ENCODE measurements at places on chromosomes 3 and 15.

GRCh38 chr15:23561914-23562313, 3.6 kb upstream of the MKRN3 start:
- DNase-seq = no peak

DNA sequence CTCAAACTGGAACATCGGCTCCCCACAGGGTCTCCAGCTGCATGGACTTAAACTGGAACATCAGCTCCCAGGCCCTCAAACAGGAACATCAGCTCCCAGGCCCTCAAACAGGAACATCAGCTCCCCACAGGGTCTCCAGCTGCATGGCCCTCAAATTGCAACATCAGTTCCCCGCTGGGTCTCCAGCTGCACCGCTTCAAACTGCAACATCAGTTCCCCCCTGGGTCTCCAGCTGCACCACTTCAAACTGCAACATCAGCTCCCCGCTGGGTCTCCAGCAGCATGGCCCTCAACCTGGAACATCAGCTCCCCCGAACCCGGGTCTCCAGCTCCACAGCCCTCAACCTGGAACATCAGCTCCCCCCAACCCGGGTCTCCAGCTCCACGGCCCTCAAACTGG, 82.0 kb downstream of the TFRC start:
- DNase-seq = no peak

DNA sequence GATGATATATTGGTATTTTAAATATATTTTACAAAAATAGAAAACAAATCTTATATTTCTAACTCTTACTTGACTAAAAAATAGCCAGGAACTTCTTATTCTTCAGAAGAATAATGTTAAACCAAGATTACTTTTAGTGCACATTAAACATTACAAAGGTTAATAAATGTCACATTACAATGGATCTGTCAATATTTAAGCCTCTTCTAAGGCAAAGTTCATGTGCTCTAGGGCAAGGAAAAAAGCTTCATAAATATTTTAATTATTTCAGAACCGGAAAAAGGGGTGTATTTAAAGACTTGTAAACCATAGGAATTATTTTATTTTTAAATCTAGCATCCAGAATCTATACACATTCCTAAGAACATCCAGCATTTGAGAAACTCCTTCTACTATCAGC, 166.9 kb upstream of the ROBO2 start:
- no peak for DNase-seq

GRCh38 chr15:87732976-87733375, 523.6 kb downstream of the NTRK3 start:
- DNase-seq = no peak

DNA sequence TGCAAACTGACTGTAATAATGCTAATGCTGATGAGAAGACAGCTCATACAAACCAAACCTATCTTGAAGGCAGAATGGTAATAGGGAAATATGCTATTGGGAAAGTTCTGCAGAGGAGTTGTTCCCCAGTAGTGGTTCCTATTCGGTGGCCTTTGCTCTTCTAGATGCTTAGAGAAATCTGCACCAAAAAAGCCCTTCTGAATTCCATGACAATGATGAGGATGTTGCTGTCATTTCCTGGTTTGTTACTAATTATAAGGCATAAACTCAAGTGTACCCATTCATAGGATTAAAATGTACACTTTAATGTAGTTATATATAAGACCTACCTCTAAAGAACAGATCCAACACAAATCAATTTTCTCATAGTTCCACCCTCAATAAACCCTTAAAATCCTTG, 30.1 kb downstream of the TOMM70 start:
- no peak for DNase-seq

GRCh38 chr3:165513715-165514701, 317.8 kb upstream of the SLITRK3 start:
- DNase-seq = no peak

- DNase-seq = no peak
Observed at GRCh38 chr3:182861348-182861747, 68.0 kb downstream of the ATP11B start.

- no peak for DNase-seq
Observed at GRCh38 chr15:95698951-95699350, 631.5 kb upstream of the NR2F2 start.

DNA sequence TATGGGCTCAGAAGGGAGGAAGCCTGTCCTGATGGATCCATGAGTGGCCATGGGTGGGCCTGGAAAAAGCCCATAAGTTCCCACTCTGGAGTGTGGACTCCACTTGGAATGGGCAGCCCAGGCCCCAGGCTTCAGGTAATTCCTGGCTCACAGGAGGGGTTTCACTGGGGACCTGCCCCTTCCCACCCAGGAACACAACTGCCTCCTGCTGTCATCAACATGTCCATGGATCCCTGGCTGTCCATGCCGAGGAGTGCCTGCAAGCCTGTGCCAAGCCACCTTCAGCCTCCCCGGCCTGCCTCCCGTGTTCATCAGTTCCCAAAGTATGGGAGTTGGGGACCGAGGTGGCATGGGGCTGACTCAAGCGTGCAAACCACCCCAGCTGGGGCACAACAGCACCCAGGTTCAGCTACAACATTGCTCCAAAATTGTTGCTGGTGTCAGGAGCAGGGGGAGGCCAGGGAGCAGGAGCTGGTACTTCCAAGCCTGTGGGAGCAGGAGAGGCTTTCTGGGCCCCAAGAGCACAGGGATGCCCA, 470.9 kb upstream of the ARL6 start:
- DNase-seq = no peak

DNA sequence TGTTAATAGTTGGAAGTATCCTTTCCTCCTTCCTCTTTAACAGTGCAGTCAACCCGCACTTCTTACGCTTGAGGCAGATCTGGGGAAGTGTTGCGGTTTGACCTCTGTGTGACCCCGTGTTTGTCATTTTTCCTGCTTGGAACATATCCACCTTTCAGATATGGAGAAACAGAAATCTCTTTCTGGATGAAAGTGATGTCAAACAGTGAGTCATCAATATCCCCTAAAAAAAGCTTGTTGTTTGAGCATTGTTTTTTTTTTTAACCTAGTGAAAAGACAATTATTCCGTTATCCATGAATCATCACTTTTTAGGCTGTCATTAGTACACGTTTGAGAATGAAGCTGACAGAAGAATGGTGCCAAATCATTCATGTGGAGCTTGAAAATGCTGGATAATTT, 293.7 kb downstream of the ARPP21 start:
- no peak for DNase-seq

DNA sequence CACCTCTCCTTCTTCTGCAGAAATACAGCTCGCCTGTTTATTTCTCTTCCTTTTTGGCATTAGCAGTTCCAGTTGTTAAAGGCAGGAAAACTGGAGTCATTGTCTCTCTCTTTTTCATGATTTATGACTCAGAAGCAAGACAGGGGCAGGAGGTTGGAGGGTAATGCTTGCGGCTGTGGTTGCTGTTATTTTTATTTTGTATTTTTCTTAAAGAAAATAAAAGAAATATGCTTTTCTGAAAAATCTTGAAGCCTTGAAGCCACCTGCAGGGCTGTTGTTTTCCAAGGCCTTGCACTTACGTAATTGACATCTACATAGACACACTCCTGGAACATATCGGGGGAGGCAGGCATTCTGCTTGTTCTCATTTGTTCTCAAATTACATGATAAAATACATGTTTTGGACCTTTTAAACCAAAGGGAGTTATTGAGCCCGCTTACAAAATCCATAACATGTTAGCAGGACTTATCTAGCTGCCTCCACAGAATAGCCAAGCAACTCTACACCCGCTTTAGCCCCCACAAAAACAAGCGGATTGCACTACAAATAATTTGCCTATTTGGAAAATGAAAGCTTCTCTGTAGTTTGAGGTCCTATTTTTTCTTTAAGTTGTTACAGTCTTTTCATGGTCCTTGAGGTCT, 1004.6 kb upstream of the NR2F2 start:
- DNase-seq = no peak

DNA sequence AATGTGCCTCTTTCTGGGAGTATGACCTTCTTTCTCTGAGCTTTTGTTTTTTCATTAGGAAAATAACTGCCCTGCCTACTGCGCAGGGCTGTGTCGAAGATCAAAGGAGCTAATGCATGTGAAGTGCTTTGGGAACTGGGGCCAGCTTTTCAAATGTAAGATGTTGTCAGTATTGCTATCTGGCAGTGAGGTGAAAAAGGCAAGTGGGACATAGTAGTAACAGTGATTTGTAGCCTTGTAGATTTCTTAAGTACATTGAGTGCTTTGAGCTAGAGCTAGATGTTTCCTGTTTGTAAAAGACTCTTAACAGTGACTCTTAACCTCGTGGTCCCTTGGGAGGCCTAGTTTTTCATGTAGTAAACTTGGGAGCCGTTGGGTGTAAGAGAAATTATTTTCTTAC, 126.5 kb downstream of the ECT2 start:
- no peak for DNase-seq

GRCh38 chr3:14430706-14431451, 28.5 kb downstream of the SLC6A6 start:
- DNase-seq = no peak

DNA sequence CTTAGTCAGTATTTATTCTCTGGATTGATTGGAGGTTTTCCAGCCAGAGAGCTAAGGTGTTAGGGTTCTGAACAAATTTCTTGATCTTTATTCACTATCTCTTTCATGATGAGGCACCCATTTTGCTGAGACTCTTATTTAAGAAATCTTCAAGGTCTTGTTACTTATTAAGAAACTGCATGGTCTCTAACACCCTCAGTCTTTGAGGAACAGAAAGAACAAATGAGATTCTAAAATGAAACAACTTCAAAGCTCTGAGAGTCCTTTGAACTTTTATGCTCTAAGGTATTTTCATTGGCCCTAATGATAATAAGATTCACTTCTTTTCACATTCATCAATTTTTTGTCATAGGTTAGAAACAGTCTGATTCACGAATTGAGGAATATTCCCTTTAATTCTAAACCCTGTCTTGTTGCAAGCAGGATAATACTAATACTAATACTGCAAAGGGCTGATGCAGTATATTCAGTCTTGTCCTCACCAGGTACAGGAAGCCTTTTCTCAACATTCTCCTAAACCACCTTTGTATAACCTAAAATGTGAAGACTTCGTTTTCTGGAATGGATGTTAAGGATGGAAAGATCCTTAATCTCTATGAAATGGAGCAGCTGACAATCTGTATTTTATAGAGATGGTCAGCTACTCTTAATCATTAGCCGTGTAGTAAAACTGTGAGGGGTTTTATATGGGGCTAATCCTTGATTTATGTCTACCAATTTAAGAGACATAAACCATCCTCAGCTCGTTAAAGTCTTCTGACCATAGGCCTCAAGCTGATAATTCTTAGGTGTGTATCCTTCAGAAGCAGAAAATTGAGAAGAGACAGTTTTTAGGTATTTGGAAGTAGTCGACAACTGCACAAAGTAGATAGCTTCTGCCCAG, 198.3 kb downstream of the OTOL1 start:
- DNase-seq = no peak

GRCh38 chr3:68878322-68878721, 54.0 kb downstream of the TAFA4 start:
- DNase-seq = no peak

GRCh38 chr15:39756806-39757522, 25.7 kb downstream of the FSIP1 start:
- DNase-seq = peak; percentile 24
